ENCODE measurements at places on chromosomes 4 and X.

- DNase-seq: no peak
These were observed 434.9 kb downstream of the ARHGAP24 start for GRCh38 chr4:85909851-85910250.

DNA sequence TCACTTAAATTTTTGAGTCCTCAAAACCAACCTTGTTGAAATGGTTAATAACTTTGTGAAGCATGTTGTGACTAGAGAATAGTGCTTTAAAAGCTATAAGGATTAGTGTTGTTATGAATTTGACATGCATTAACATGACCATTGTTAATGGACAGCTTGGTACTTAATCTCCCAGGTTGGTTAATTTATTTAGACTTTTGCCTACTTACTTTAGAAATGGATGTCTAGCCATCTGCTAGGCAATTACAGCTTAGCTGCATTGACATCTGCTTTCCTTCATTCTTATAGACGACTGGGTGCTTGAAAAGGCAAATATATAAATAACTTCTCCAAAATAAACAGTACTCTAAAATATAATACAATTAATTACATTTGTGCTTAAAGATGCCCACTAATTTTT is 368.0 kb downstream of the CCSER1 start:
- no peak for DNase-seq

GRCh38 chr4:25775166-25775565 is 87.6 kb downstream of the SEL1L3 start:
- no peak for DNase-seq

DNA sequence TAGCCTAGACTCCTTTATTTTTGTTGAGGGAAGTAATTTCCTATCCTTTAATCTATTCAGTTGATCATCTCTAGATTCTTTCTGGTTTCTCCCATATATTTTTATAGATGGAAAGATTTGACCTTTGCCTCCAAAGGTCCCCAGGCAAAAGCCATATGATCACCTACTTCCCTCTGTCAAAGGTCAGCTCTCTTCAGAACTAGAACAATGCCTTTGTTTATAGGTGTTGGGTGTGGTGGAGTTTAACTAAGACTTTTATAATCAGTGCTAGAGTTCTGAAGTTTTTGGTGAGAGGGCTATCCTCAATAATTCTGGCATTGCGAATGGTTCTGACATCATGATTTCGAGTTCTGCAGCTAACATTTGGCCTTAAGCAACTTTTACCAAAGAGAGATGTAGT is 19.0 kb upstream of the DCAF8L2 start:
- no peak for DNase-seq

DNA sequence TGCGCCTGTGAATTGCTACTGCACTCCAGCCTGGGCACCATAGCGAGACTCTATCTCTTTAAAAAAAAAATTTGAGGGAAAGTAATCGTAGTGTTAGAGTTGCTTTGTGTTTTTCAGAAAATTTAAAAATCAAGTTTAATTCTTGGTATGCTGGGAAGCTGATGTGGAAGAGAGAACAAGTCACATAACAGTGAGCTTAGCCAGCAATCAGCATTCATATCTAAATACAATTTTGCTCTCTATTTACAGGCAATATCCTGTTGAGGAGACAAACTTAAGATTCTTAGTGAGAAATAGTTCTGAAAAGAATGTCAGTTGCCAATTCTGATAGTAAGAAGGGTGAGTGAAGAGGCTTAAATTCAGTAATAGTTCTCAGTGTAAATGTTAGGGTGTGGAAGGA is 9.6 kb upstream of the NDUFC1 start:
- DNase-seq: no peak
